ENCODE measurements at places on chromosomes 11 and 22. TPM values are rescaled to one million over a fixed set of nuclear protein-coding genes. Genes with fewer than 3 reads are reported as not detected.

Gene API5
- 69.2 TPM for total RNA-seq

Gene FAM227A
- 18.2 TPM for total RNA-seq

Gene IGLL5
- total RNA-seq = not detected

Gene NXPE1
- total RNA-seq = 6.6 TPM

Gene PIWIL4
- 20.4 TPM for total RNA-seq

Gene JHY
- 3.1 TPM for total RNA-seq

Gene CRYBB3
- total RNA-seq = 2.3 TPM

Gene OR5P2
- total RNA-seq = not detected

Gene CBLIF
- not detected for total RNA-seq

Gene MB
- 8.8 TPM for total RNA-seq

Gene DGCR6
- 2.5 TPM for total RNA-seq

Gene GDPD4
- total RNA-seq = not detected

- no peak for DNase-seq
These were observed 14.0 kb downstream of the RGL4 start for GRCh38 chr22:23704829-23705228.

GRCh38 chr11:92653454-92653853 lies 316.0 kb upstream of the MTNR1B start:
- no peak for DNase-seq

GRCh38 chr22:24208012-24208749 lies 26.9 kb downstream of the SUSD2 start:
- DNase-seq = no peak

GRCh38 chr22:24011735-24012068 lies 598 bp downstream of the CABIN1 start:
- no peak for DNase-seq

DNA sequence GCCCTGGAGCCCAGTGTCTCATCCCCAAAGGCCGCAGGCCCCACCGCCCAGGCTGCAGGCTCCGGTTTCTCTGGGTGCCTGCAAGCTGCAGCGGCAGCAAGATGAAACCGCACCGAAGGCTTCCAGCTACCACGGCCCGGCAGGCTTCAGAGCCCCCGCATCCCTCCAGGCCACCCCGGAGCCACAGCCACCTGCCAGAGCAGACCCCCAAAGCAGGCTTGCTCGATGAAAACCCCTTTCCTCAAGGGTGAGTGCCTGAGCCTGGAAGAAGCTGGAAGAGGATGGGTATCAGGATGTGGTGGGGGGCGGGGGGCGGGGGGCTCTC lies 24.5 kb upstream of the GNB1L start:
- no peak for DNase-seq

GRCh38 chr11:111986589-111986988 lies 38.6 kb upstream of the DLAT start:
- no peak for DNase-seq

GRCh38 chr11:128195057-128195751 lies 392.2 kb downstream of the ETS1 start:
- peak; percentile 43 for DNase-seq

DNA sequence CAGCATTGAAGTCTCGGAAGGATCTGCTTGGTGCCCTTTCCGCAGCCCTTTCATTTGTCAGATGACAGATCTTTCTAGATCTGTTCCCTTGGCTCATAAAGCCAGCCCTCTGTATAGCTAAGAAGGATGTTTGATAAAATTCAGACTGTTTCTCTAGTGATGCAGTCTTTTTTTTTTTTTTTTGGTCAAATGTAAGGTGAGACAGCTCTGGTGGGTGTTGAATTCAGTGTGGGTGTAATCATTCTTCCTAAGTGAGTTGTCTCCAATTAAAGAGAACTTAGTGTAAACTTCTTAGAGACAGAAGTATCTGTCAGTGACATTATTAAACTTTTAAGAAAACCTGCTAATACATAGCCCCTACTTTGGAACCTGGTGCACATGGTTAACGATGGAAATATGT lies 53.3 kb downstream of the AAMDC start:
- no peak for DNase-seq

DNA sequence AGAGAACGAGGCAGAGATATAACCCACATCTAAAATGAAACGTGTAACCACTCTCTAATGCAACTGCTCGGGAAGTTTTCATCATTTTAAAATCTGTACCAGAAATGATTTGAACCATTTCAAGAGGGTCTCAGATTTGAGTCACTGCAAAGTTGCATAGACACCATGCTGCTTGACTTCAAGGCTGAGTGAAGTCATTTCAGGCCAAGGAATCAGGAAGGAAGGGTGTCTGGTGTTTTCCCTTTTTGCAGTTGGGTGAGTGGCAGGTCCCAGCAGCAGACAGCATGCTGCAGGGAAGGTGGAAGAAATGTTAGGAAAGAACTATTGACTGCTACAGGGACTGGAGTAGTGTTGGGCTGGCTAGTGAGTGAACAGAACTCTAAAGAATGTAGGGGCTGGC lies 16.5 kb downstream of the TANGO2 start:
- DNase-seq = no peak

DNA sequence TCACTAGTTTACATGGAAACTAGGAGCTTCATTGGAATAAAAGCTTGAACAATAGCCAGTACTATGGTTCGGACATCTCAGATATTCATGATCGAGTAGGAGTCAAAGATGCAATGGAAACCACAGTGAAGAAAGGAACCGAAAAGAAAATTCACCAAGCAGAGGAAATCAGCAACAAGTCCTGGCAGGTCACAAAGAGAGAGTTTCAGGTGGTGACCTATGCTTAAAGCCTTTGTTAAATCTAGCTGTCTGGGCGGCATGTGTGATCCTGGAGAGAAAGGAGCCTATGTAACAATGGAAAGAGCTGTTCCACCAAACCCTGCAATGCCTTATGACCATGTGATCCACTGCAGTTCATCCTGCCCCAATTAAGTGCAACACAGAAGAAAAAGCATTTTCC lies 68.9 kb upstream of the POU2AF2 start:
- DNase-seq = no peak

- DNase-seq = no peak
These were observed 230.4 kb downstream of the ST3GAL4 start for GRCh38 chr11:126585774-126586491.

DNA sequence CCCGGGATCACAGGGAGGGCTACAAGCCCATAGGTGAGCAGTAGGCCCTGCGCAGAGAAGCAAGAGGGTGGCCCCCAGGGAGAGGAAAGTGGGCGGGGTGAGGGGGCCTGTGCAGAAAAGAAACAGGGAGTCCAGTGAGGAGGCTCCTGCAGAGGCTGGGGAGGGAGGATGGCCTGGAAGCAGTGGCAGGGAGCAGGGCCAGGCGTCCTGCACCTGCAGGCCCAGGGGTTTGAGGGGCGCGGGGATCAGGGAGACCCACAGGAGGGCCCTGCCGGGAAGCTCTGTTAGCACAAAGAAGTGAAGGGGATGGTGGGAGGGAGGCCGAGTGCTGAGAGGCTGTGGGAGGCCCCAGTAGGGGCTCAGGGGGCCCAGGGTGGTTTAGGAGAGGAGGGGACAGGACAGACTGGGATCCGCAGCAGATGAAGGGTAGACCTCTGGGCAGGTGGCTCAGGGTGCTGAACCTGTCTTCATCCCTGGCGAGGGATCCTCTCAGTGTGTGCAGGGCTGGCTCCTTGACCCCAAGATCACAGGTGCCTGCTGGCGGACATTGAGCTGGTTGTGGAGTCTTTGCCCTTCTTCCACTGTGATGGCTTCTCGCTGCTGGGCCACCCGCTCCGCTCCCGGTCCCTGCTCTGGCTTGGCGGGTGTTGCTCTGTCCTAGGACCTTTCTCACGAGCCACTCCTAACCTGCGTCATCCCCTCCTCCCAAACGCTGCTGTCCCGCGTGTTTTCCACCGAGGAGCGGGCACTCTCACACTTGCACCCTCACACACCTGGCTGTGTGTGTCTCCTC lies 31.8 kb upstream of the CELSR1 start:
- no peak for DNase-seq

DNA sequence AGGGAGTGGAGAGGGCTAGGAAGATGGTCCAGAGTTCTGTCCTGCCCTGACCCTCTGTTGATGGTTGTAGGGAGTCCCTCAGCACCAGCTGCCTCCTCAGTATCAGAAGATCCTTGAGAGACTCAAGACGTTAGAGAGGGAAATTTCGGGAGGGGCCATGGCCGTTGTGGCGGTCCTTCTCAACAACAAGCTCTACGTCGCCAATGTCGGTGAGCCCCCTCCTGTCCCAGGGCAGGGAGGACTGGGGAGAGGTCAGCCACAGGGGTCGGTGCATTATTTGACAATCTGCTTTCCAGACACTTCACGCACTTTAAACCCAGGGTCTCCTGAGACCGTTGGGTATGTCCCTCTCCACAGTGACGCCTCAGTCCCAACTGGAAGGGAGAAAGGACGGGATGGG lies 18.1 kb downstream of the TAB1 start:
- DNase-seq = peak; percentile 16

- no peak for DNase-seq
These were observed 20.6 kb upstream of the FDX1 start for GRCh38 chr11:110409174-110409573.

DNA sequence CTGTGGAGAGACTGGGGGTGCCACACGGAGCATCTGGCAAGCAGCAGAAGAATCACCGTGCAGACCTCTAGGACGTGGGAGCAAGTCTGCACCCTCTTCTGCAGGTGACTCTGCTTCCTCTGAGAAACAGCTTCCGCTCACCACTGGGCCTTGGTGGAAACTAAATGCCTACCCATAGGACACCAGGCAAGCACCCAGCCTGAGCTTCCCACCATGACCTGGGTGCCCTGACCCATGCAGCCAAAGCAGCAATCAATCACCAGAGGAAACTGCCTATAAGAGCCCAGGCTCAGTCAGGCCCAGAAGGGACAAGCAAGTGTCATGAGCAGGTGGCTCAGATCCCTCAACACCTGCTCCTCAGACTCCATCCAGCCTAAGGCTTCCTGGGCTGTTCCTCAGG lies 63.4 kb downstream of the IGLL5 start:
- no peak for DNase-seq

DNA sequence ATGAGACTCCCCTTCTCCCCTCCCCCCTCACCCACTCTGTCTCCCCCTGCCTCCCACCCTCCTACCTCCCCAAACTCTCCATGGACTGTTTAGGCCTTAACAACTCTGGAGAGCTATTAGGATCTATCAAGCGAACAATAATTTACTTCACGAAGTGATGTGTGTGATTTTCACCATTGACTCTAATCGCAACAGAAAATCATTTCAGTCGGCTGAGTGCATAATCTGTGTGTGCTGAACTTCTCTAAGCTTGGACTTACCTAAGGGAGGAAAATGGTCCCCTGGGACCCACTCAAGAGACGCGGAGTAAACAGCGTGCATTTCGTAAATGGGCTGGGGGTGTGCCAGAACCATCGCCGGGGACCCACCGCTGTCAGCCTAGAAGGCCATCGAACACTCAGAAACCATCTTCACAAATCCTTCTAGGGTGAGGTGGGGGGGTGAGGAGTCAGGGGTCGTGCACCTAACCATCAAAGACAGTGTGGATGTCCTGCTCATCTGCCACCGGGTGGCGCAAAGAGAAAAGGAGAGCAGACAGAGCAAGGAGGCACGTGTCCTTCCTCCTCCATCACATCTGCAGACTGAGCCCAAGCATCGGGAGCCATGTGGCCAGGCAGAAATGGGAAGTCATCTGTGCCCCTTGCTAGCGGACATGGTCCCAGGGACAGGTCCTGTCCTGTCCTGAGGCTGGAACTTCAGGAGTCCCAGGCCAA lies 62.1 kb upstream of the NUP50 start:
- DNase-seq = no peak

DNA sequence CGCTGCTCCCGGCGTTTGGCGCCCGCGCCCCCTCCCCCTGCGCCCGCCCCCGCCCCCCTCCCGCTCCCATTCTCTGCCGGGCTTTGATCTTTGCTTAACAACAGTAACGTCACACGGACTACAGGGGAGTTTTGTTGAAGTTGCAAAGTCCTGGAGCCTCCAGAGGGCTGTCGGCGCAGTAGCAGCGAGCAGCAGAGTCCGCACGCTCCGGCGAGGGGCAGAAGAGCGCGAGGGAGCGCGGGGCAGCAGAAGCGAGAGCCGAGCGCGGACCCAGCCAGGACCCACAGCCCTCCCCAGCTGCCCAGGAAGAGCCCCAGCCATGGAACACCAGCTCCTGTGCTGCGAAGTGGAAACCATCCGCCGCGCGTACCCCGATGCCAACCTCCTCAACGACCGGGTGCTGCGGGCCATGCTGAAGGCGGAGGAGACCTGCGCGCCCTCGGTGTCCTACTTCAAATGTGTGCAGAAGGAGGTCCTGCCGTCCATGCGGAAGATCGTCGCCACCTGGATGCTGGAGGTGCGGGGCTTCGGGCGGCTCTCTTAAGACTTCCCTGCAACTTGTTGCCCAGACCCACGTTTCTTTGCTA lies at the start of gene CCND1:
Gene CCND1, plus strand, starts transcription at position 162 of the 587 bp plus-strand sequence. Its CDS starts 158 bp downstream, at position 320.
- peak; percentile 42 for DNase-seq

- DNase-seq = no peak
These were observed 44.1 kb downstream of the DCUN1D5 start for GRCh38 chr11:103047837-103048236.

DNA sequence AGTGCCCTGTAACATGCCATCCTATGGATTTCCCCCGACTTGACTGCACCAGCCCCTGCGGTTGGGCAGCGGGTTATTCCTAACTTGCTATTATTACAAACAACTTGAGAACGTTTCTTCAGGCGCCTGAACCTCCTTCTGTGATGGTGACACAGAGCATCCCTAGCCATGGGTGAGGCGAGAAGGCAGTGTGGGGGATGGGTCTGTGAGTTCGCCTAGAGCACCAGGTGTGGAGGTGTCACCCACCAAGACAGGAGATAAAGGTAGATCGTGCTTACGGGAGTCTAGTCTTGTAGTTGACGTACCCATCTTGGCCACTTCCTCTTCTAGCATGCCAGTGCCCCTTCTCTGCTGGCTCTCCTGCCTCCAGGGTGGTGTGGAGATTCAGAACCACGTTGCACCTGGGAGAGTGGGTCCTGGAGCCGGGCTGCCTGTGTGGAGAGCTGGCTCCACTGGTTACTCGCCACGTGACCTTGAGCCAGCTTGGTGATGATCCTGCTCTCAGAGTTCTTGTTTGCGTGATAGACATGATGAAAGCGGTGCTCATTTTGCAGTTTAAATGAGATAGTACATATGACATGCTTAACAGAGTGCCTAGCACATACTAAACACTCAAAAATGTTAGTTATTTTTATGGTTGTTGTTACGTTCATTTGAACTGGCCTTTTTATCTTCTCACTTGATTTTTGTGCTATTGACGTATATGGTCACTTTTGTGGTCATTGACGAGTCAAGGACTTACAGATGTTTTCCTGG lies 37.8 kb downstream of the TBC1D22A start:
- DNase-seq = no peak

DNA sequence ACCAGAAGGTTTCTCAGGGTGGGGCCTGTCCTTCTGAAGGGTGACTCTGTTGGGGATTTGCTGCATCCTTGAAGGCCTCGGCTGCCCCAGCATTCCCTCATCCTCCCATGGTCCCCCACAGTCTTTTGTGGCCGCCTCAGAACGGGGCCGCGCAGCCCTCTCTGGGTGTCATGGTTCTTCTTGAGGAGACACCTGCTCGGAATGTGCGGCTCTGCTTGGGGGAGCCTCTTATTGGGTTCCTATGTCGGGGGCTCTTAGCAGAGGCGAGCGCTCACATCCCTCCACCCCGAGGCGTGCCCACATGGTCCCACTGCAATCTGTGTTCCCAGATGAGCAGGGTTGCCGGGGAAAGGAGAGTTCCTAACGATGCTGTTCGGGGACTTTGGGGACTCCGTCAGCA lies 1008.4 kb downstream of the BRD1 start:
- peak; percentile 37 for DNase-seq
